Stimulated activated CD8-positive, alpha-beta memory T cell treated with anti-CD3 and anti-CD28 coated beads, Interleukin-4, amount 100 ng/mL, for 1 hour (primary cell): ENCODE measurements at places on chromosomes 4 and X.
A peak's percentile ranks its signal among the peaks of the same experiment; 100 is the strongest.

DNA sequence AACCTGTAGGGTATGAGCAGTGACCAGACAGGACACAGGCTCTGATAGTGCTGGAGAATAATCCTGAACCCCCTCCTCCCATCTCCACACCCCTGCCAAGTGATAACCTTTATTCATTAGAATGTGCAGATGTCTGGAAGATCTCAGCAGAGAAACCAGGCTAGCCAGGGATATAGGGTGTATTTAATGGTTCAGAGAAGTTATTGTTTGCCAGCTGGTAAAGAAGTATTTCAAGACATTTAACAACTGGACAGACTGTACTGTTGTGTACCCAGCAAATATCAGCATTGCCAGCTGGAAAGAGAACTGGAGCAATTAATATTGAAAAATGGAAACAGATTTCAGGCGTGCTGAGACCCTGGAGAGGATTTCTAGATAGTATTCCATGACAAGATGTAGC, 94.5 kb downstream of the RASGEF1B start:
- DNase-seq = no peak

GRCh38 chr4:20426028-20426427, 174.3 kb downstream of the SLIT2 start:
- DNase-seq = no peak

GRCh38 chr4:28075401-28075956, 1214.8 kb downstream of the STIM2 start:
- DNase-seq = no peak

GRCh38 chr4:171473155-171473554, 340.0 kb upstream of the GALNTL6 start:
- DNase-seq = no peak

- no peak for DNase-seq
Measured at GRCh38 chr4:74317616-74318246, 9.5 kb downstream of the EPGN start.

DNA sequence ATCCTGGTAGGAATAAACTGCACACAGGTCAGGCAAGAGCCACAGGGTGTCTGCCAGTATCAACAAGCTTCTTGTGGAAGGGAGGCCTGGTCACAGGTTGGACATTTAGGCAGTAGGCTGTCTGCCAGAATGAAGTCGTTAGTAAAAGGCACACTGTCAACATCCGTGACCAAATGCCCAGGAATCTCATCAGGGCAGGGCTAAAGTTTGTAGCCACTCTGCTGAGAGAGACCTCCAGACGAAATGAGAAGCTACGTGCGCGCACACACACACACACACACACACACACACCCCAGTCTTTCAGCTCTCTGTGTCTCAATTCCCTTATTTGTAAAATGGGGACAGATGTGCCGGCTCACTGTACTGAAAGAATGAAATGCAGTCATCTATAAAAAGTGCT, 408.7 kb upstream of the ZFP42 start:
- no peak for DNase-seq

DNA sequence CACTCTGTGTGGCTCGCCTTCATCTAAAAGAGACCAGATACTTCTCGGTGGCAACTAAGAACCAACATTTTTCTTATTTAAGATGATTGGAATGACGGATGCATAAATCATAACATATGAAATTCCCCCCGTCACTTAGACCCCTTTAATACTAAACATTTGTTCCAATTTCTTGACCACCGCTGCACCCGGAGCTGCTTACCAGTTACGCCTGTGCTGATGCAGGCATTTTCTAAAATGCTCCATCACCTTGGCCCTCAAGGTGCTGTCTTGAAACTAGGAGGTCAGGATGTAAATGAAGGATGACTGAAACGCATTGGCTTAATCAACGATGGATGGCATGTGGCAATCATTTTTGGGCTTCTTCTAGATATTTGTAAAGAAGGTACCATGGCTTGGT, 130.0 kb downstream of the CPZ start:
- DNase-seq = no peak

- DNase-seq = no peak
Measured at GRCh38 chrX:111567542-111568255, 56.3 kb downstream of the SERTM2 start.

DNA sequence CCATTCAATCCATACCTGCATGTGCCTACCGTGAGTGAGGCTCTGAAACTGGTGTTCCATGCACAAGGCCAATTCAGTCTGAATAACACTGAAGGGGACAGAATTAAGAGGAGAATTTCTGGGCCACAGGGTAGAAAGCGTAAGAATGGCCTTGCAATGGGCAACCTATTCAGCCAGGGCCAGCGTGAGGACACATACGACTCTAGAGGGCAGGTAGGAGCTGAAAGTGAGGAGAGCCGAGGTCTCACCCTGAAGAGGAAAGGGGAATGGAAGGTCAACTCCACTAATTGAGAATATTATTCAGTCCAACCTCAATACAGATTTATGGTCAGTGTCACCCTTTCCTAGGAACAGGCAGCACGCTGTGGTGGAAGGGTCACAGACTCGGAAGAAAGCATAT, 202.2 kb downstream of the TRIML1 start:
- no peak for DNase-seq

DNA sequence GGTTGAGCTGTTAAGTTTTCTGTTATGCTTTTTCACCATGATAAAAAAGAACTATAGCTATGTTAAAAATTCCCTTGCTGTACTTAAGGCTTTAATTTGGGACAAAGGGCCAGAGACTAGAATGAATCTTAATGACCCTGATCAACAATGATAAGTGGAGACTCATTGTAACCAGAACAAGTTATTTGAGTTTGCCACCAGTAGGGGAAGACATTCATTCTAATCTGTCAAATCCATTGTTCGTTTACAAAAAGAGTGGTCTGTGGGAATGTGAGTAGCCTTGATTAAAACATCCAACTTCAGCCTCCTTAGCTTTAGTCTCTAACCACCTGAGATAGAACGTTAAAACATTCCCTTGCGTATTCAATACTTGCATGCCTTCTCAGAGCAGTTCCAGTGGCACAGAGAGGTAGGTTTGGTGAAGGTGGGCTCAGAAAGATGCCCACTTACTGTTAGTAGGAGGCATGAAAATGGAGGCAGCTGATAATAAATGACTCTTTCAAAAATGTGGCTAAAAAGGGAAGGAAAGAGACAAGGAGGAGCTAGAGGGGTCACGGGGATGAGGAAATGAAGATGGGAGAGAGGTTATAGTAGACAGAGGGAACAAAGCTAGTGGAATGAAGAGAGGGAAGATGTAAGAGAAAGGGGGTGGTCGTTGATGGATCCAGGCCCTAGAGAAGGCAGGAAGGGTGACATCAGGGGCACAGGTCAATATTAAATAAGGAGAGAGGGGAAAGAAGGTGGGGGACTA, 66.2 kb downstream of the EGF start:
- DNase-seq = no peak

DNA sequence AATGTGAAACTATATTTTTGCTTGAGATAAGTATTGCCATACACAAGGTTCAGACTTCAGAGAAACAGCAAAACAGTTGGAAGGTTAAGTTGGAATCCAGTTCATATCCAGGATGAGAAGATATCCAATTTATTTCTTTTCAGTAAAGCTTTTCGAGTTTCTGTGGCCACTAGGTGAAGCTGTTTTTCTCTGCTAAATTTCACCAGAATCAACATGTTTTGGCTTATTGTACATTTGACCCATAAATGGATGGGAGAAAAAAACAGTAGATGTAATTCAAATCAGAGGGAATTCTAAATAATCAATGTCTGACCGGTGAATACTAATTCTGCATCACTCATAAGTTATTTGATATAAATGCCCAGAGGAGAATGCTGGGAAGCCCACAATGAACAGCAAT, 9.1 kb upstream of the METTL14 start:
- DNase-seq = no peak

DNA sequence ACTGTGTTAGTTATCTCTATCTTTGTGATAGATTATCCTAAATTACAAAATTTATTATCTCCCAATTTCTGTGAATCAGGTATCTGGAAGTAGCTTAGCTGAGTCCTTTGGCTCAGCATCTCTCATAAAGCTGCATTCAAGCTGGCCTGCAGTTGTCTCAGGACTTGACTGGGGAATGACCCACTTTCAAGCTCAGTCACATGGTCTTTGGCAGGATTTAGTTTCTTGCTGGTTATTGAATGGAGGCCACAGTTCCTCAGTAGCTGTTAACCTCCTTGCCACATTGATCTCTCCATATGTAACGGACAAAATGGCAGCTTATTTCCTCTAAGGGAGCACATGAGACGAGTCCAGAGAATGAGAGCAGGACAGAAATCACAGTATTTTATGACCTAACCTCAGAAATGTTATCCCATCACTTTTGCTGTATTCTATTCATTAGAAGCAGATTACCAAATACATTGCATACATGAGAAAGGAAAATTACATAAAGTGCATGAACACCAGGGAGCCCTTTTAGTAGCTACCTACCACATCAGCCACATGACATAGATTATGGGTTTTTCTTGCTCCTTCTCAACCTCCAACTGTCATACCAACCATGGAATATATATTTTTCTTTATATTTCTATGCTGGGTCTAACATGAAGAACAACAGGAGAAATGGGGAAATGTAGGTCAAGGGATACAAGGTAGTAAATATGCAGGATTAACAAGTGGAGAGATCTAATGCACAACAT, 730.1 kb downstream of the CCSER1 start:
- no peak for DNase-seq

GRCh38 chrX:11640089-11640488, 25.6 kb downstream of the ARHGAP6 start:
- DNase-seq = no peak

- no peak for DNase-seq
Measured at GRCh38 chr4:185637163-185637875, 102.0 kb upstream of the PDLIM3 start.

DNA sequence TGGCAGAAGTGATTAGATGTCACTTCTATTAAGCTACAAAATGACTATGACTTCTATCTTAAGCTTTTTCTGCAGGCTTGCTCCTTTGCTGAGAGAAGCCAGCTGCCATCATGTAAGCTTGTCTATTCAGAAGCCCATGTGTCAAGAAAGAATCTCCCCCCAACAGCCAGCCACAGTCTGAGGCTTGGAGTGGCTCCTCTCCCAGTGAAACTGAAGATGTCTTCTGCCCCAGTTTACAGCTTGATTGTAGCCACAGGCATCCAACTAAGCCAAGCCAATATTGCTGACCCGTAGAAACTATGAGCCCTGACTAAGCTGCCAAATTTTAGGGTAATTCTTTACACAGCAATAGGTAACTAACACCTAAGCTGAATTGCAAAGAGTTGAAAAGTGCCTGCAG, 26.7 kb upstream of the SLC10A7 start:
- DNase-seq = no peak

DNA sequence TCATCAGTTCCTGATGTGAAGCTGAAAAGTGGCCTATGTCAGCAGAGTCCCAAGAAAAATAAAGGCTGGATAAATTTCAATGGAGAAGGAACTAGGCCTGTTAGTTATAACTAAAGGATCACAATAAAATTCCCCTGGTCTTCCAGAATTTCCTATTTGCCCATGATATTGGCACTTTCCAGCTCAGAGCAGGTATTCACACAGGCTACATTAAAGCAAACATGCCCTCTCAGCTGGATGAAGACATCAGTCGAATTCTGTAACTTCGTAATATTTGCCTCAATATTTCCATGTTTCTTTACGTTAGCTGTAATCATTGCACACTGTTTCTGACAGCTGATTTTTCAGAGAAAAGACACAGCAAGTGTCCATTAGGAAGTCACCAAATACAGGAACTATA, 9.5 kb downstream of the HPGD start:
- no peak for DNase-seq

GRCh38 chr4:101527188-101527587, 179.9 kb upstream of the PPP3CA start:
- peak; percentile 24 for DNase-seq

GRCh38 chr4:155639704-155640523, 26.7 kb upstream of the GUCY1A1 start:
- DNase-seq = no peak

- no peak for DNase-seq
Measured at GRCh38 chrX:153773741-153774575, 6.9 kb upstream of the SRPK3 start.

GRCh38 chr4:118995693-118996391, 107.2 kb downstream of the SYNPO2 start:
- DNase-seq = no peak

- no peak for DNase-seq
Measured at GRCh38 chrX:23626651-23627050, 40.6 kb upstream of the PRDX4 start.

DNA sequence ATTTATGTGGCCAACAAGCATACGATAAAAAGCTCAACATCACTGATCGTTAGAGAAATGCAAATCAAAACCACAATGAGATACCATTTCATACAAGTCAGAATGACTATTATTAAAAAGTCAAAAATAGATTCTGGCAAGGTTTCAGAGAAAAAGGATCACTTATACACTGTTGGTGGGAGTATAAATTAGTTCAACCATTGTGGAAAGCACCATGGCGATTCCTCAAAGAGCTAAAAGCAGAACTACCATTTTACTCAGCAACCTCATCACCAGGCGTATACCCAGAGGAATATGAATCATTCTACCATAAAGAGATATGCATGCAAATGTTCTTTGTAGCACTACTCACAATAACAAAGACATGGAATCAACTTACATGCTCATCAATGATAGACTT, 478.7 kb upstream of the GALNTL6 start:
- no peak for DNase-seq

DNA sequence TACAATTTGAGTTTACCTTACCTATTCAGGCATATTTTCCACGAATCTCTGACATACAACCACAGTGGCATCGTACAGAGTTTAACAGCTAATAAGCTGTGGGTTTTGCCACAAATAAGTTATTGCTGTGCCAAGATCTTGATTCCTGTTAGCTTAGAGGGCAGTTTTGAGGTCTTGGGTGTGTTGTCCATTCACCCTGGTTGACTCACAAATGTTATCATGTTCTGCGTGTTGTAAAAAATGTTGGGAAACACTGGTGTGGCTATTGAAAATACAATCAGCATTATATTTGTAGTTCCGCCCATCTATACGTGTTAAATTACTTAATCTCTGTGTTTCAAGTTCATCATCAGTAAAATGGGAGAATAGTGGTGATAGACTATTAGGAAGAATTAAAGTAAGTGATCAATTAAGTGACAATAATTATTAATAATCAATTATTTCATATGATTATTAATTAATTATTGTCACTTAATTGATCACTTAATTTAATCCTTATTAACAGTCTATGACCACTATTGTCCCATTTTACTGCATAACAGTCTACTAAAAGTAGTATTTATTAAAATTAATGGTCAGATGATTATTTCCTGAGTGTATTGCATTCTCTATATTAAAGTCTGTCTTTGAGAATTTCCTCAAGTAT, 96.3 kb downstream of the TMA16 start:
- DNase-seq = no peak

GRCh38 chrX:11533199-11533651, 132.5 kb downstream of the ARHGAP6 start:
- no peak for DNase-seq
